ENCODE measurements at places on chromosomes 7 and 10. TPM values are rescaled to one million over a fixed set of nuclear protein-coding genes. Genes with fewer than 3 reads are reported as not detected.
A peak's percentile ranks its signal among the peaks of the same experiment; 100 is the strongest.

The ACHE gene
- 6.6 TPM for polyA plus RNA-seq

The KAZALD1 gene
- polyA plus RNA-seq: 12.8 TPM

The HMX3 gene
- polyA plus RNA-seq: not detected

The MYL10 gene
- polyA plus RNA-seq: 0.55 TPM

DNA sequence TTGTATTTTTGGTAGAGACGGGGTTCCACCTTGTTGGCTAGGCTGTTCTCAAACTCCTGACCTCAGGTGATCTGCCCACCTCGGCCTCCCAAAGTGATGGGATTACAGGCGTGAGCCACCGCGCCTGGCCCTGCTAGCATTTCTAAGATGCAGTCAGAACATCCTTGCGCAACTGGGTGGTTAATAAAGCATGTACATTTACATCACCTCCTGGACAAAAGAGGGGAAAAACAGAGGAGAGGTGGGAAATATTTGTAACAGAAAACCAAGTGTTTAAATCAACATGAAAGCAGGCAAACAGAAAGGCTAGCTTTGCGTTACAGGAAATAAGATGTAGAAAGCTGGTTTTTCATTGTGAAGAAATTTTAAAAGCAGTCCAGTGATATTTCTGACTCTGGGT, 220.9 kb upstream of the KMT2E start:
- no peak for DNase-seq

DNA sequence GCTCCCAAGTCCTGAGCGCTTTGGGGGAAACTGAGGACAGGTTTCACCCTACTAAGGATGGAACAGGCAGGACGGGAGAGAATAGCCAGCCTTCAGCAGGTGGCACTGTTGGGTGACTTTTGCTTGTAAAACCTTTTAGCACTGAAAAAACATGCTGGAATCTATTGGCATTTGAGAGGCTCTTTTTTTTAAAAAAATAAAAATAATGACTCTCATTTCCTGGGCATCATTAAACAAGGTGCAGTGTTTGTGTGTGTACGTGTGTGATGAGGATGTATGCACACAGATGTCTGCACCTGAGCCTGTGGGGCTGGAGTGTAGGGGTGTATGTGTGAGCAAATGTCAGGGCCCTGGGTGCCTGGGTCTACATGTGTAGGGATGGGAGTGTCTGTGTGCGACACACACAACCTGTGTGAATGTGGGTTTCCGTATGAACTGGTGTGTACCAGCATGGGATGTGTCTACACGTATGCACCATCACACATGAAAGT, 177.9 kb downstream of the RPS24 start:
- DNase-seq: peak; percentile 27

GRCh38 chr10:5945561-5946418, 31.6 kb downstream of the IL15RA start:
- peak; percentile 71 for DNase-seq

- no peak for DNase-seq
These were observed 474 bp downstream of the ORC5 start for GRCh38 chr7:104207348-104207730.
